ENCODE measurements at places on chromosomes 3 and 15.
A peak's percentile ranks its signal among the peaks of the same experiment; 100 is the strongest.

DNA sequence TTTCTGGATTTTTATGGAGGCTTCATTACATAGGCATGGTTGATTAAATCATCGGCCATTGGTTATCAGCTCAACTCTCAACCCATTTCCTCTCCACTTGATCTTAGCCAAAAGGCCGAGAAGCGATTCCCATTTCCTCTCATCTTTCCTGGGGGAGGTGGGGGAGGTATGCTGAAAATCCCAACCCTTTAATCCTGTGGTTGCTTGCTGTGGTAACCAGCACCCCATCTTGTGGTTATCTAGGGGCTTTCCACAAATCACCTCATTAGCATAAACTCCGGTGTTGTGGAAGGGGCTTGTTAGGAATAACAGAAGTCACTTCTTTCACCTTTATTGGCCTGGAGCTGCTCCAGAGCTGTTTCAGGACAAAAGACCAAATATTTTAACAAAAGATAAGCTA lies 20.9 kb downstream of the PDE8A start:
- DNase-seq, result no peak

- no peak for DNase-seq
Measured at GRCh38 chr15:34986771-34987480, 1.2 kb downstream of the ZNF770 start.

DNA sequence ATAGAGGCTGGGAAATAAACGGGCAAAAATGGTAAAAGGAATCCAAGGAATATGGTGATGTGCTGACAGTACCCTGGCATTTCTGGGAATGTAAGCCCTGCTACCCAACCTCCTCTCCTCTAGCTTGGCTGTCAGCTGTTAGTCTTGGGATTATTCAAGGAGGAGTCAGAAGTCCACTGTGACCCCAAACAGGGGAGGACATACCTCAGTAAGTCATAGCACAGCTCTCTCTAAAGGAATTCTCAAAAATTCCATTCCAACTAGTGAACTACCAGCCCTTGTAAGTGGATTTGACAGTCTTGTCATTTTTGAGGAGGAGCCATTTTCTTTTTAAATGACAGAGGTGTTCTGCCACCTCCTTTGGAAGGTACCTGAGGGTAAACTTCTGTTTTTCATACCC lies 207.5 kb downstream of the PDCD6IP start:
- DNase-seq, result no peak

- DNase-seq, result no peak
Measured at GRCh38 chr15:65626856-65627255, 5.1 kb downstream of the SLC24A1 start.

DNA sequence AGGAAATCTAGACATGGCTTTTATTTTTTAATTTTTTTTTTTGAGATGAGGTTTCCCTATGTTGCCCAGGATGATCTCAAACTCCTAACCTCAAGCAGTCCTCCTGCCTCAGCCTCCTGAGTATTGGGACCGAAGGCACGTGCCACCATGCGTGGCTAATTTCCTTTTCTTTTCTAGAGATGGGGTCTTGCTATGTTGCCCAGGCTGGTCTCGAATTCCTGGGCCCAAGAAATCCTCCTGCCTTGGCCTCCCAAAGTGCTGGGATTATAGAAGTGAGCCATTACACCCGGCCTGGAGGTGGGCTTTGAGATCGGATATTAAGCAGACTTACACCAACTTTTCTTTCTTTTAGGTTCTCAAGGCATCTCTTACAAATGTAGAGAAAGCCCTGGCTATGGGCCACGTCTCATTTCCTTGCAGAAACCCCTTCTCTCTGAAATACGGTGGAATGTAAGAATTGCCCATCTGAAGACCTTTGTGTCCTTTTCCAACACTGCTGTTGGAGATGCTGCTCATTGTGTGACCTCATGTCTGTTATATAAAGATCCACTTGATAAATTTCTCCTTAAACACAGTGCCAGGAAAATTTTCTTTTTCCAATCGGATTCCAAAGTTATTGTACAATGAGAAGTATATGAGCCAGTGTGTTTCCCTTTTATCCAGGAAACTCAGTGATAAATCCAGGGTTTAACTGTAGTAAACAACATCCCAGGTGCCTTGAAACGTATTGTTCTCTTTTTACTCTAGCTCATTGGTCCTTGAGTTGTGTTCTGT lies 36.8 kb upstream of the CFAP161 start:
- no peak for DNase-seq

GRCh38 chr3:183428447-183429211 lies at the start of gene MCF2L2:
MCF2L2 (minus strand) TSS chr3:183428619; CDS start chr3:183427977, 642 bp downstream.
- peak; percentile 57 for DNase-seq

DNA sequence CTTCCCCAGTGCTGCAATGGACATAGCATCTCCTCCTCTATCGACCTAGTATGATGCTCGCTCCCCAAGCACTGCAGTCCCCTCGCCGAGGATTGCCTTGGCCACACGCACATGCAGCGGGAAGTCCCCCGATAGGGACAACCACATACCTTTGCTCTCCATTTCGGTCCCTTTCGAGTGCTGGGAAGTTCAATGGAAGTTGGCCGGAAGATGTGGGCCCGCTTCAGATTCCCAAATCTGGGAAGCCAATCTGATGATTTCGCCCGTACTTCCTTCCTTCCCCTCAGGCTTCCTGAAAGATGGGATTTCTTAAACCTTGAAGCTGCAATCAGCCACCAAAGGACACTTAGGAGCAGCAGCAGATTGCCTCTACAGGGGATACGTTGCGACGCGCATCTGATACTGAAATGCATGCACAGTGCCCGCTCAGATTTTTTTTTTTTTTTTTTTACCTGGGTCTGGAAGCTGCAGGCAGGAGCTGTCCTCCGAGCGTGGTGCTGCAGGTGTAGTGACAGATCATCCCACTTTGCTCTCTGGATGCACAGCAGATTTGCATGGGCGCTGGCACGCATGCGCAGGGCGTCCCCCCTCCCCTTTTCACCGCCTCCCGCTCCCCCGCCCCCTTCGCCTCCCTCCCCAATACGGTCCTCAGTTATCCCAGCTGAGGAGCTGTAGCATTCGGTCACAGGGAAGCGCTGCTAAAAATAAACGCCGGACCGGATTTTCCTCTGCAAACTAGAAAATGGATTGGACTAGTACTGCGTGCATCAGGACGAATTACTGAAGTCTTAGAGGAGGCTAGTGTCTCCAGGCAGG lies at the start of gene FGF12:
TSS of gene FGF12 (minus strand) at position 510 of the 816 bp plus-strand sequence.
- DNase-seq, result no peak

DNA sequence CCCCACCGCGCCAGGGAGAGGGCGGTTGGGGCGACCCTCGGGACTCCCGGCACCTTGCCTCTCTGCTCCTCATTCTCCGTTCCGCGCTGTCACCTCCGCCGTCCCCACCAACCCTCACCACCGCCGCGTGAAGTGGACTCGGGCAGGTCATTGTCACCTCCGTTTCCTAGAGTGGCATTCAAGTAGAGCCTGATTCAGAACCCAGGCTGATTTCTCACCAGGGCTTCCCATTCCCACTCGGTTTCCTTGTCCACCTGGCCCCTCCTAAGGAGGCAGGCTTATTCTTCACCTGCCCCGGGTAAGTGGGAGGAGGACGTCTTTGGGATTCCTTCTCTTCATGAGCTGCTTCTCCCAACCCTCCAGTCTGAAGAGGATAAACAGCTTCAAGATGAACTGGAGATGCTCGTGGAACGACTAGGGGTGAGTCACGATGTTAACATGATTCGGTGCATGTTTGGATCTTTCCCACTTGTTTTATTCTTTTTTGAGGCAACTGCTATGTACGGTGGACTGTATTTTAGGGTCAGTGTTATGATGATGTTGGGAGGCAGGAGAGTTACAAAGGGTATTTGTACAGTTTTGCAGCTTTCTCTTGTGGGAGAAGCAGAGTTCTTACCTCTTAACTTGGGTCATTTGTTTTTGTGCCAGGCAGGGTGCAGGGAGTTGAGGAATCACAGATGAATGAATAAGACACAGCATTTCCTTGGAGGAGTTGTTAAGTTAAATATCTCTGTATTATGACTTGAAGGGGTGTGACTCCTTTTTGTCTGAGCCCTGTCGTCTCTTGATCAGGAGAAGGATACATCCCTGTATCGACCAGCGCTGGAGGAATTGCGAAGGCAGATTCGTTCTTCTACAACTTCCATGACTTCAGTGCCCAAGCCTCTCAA lies 692 bp downstream of the PSMD2 start:
- DNase-seq, result no peak

DNA sequence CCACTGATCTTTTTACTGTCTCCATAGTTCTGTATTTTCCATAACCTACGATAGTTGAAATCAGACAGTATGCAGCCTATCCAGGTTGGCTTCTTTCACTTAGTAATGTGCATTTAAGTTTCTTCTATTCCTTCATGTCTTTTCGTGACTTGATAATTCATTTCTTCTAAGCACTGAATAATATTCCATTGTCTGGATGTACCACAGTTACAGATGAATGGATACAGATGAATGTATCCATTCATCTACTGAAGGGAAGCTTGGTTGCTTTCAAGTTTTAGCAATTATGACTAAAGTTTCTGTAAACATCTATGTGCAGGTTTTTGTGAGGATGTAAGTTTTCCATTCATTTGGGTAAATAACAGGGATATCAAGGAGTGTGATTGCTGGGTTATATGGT lies 124.8 kb downstream of the NSUN3 start:
- DNase-seq, result no peak

DNA sequence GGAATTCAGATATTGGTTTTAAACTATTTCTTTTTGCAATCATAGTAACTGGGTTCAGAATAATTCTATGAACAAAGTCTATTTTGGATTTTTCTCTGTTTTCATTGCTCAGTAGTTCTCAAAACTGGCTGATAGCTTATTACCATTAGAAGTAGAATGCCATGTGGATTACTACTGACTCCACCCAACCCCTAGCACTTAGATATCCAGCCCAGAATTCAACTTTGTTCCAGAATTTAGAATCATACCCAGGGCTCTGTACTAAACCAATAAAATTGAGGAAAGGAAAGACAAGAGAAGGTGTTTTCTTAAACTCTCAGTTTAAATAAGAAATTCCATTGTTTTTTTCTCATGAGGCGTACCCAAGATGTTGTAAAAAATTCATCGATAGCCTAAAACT lies 39.0 kb upstream of the ABHD10 start:
- DNase-seq, result no peak

GRCh38 chr15:36809380-36809779 lies 230.0 kb downstream of the CDIN1 start:
- DNase-seq, result no peak

DNA sequence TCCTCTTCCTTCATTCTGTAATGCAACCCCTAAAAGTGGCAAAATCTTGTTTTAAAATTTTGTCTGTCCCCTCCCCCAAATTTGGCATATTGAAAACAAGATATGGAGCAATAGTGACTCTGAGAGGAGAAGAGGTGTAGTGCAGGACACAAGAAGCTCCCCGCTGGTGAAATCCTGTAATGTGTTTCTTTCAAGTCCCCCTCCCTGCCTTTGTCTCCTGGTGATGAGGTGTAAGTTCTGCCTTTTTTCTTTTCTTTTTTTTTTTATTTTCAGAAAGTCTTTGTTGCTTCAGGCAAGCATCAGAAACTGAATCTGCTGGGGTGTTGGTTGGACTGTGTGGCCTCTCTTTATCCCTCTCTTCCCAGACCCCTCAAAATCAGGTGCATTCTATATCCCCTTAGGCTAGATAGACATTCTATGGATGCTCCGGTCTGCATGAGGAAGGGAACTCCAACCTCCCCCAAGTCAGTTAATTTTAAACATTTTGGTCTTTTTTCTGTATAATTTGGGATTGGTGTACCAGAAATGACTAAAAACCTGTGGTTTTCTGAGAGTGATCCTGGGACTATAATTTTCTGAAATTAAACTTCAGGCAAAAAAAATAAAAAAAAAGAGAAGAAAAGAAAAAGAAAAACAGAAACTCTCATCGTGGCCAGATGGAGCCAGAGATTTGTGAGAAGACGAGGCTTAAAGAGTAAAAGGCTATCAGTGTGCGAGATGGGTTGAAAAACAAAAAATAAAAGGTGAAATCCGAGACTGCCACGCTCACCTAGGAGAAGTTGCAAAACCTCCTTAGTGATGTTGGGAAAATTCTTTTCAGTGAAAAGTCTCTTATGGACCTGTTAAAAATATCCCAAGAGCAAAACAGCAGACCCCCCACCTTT lies 21.4 kb downstream of the ACKR2 start:
- no peak for DNase-seq

- peak; percentile 65 for DNase-seq
Measured at GRCh38 chr15:68278345-68278594, 725 bp downstream of the FEM1B start.

- DNase-seq, result no peak
Measured at GRCh38 chr3:47542471-47543173, 29.1 kb upstream of the ELP6 start.

- no peak for DNase-seq
Measured at GRCh38 chr3:84536916-84537315, 421.9 kb upstream of the CADM2 start.

DNA sequence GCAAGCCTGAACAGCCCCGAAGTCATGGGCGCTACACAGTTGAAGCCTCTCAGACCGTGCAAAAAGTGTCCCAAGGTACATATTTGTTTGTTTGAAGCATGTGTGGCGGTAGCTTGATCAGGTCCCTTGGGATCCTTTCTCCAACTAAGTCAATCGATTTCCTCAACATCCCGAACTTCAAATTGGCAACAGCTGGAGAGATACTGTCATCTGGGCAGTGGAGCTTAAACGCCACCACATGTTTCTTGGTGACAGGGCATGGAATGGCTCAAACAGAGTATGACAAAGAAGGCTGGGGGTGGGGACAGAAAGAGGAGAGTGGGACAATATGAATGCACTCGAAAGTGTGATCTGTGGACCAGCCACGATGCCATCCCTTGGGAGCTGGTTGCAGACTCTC lies 84.9 kb upstream of the PSMD6 start:
- DNase-seq, result no peak

DNA sequence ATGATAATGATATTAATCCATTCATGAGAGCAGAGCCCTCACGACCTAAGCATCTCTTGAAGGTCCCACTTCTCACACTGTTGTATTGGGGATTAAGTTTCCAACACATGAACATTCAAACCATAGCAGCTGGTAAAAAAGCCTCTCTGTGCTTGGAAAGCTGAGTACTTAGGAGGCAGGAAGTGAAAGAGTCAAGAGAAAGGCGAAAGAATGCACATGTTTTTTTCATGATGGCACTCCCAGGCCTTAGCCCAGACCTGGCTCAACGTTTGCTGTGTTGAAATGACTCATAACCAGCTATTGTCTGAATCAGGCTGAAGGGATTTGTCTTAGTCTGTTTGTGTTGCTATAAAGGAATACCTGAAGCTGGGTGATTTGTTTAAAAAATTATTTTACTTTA lies 84.4 kb upstream of the RGMA start:
- DNase-seq, result no peak

GRCh38 chr3:197472151-197472550 lies 83.6 kb downstream of the BDH1 start:
- no peak for DNase-seq

- DNase-seq, result no peak
Measured at GRCh38 chr3:157310329-157311052, 126.2 kb upstream of the PTX3 start.

- DNase-seq, result no peak
Measured at GRCh38 chr3:100656945-100657344, 47.5 kb downstream of the ADGRG7 start.

DNA sequence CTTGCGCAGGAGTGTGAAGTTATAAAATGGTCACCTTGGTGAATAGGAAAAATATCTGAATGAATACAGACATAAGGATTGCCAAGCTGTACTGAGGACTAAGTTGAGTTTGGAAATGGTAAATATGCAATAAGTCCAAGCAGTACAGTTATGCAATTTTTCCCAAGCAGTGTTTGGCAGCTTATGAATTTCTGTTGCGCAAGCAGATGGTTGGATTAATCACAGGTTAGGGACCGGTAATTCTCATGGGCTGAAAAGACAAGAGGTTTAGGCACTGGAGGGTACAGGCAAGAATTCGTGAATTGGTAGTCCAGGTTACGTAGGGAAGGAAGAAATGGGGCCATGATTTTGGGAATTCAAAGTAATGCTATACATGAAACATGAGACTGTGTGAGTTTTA lies 210.3 kb downstream of the RAP2B start:
- DNase-seq, result no peak

- DNase-seq, result no peak
Measured at GRCh38 chr3:135740211-135740610, 225.3 kb upstream of the PPP2R3A start.
